ENCODE measurements at places on chromosomes 16 and 17.

- no peak for DNase-seq
Observed at GRCh38 chr16:67050796-67051195, 21.8 kb downstream of the CBFB start.

GRCh38 chr16:10088380-10088793, 93.8 kb downstream of the GRIN2A start:
- DNase-seq: no peak

GRCh38 chr17:61132524-61132923, 267.1 kb upstream of the TBX2 start:
- no peak for DNase-seq

DNA sequence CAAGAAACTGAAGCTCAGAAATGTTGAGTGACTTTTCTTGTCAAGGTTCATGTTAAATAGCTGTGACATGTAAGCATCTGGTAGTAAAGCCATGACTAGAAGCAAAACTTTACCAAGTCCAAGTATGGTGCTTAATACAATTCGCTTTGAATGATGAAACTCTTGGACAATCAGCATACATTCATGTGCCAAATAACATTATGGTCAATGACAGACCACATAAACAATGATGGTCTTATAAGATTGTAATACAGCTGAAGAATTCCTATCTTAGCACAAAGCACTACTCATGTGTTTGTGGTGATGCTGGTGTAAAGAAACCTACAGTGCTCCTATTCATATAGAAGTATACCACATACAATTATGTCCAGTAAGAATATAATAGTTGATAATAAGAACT, 97.1 kb upstream of the RPRML start:
- no peak for DNase-seq
